CD4-positive, alpha-beta T cell treated with Interleukin-12 subunit alpha and Interleukin-12 subunit beta, for 1 hour (primary cell): ENCODE measurements at places on chromosomes 16 and 17.

GRCh38 chr17:73007407-73007806 lies 85.1 kb downstream of the SLC39A11 start:
- DNase-seq = no peak

DNA sequence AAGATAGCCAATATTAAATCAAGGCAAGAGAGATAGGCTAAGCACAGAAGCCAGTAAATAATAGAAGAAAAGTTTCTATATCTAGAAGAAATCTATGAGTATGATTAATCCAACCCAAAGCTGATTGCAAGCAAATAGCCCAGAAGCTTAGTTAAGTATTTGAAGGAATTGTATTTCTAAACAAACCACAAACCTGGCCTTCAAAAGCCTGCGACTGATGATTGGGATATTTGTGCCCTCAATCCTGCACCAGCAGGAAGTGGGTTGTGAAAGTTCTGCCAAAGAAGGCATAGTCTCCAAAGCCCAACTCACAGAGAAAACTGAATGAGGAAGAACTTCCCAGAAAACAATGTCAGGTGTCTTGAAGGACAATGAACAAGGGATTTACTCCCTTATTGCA lies 114.5 kb upstream of the C17orf78 start:
- no peak for DNase-seq

- DNase-seq = peak; percentile 94
Measured at GRCh38 chr17:29613352-29613837, 9.3 kb downstream of the CORO6 start.

DNA sequence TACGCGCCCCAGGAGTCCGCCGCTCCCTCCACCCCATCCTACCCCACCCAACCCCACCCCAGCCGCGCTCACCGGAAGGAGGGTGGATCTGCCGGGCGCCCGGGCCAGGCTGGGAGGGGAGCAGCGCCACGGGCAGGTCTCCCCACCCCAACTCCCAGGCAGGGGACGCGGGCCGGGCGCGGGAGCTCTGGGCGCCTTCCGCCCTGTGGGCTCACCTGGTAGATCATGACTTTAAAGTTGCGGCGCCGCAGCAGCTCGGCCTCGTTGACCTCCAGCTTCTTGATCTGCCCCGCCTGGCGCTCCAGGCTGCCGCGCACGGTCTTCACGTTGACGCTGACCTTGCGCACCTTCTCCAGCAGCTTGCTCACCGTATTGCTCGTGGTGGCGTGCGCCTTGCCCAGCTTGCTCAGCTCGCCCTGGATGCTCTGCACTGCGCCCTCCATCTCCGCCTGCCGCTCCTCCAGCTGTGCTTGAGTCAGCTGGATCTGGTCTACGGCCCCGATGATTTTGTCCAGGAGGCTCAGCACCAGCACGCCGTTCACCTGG lies 571 bp downstream of the CAVIN1 start:
- DNase-seq = peak; percentile 20

DNA sequence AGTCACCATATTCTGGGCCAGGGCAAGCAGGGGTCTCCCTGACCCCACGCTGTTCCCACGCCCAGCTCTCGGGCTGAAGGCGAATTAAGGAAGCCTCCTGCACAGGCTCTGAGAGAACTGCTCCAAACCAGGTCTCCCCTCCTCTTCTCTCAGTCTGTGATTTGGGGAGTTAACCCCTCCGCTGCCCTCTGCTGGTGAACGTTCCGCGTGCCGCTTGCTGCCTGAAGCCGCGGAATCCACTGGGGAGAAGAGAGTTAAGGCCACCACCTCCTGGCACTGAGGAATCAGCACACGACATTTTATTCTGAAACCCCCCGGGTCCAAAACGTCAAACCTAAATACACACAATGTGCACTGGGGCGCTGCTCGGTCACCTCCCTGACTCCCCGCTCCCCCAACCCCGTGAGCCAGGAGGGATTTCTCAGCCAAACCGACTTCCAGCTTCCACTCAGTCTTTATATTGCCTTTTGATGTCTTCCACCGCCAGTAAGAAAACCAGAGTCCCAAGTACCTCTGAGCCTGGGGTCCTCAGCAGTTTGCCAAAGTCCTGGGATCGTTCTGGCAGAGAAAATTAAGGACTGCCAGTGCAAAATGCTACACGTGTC lies 54.4 kb upstream of the RCVRN start:
- peak; percentile 5 for DNase-seq

GRCh38 chr17:4208238-4208637 lies 55.5 kb downstream of the ANKFY1 start:
- no peak for DNase-seq

GRCh38 chr16:75074920-75075687 lies 41.5 kb downstream of the LDHD start:
- DNase-seq = peak; percentile 86

DNA sequence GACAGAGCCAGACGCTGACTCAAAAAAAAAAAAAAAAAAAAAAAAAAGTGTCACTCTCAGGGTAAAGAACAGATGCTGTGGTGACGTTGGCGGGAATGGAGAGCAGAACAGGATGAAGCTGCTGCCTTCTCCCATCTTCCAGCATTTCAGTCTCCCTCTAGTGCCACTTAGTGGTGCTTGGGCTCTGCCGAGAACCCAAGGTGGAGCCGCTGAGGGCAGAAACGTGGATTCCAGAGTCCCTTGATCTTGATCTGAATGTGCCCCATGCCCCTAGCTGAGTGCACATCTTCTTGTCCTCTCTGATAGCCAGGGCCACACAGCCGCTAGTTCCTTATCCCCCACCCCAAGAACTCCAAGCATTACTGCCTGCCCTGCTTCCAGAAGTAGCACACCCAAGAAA lies 43.2 kb upstream of the FA2H start:
- no peak for DNase-seq
